Esophagus muscularis mucosa (tissue), 4 donors: ENCODE measurements at places on chromosomes 4 and X.

DNA sequence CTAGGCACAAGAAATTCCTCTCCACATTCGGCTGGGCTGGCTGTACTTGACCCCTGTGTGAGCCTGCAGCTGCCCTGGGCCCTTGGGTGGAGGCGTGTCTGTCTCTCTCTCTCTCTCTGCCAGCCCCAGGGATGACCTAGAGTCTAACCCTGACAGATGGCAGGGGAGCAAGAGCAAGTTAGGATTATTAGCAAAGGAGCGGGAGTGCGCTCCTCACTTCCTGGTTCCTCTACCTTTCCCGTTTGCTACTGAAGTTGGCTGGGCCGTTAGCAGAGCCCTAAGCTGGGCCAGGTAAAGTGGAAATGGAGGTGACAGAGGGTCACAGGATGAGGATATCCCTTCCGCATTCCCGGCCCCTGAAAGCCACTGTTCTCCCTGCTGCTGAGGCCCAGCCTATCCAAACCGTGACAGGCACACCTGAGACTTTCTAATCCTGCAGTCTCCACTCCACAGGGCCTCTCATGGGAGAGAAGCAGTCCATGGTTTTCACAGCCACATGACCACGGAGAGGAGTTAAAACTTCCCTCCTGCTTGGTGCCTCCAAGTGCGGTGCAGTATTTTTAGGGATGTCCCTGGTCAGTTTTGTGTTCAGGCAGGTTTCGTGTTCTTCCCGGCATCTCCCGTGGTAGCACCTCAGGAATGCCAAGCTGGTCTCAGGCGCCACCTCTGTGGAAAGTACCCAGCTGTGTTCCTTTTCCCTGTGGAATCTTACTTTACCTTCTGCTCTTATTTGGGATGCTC is 79.3 kb downstream of the CLDN22 start:
- no peak for DNase-seq

- DNase-seq, result no peak
These were observed 32.1 kb downstream of the TMEM131L start for GRCh38 chr4:153497988-153498967.

GRCh38 chr4:2478229-2478628 is 9.3 kb downstream of the RNF4 start:
- DNase-seq, result no peak

DNA sequence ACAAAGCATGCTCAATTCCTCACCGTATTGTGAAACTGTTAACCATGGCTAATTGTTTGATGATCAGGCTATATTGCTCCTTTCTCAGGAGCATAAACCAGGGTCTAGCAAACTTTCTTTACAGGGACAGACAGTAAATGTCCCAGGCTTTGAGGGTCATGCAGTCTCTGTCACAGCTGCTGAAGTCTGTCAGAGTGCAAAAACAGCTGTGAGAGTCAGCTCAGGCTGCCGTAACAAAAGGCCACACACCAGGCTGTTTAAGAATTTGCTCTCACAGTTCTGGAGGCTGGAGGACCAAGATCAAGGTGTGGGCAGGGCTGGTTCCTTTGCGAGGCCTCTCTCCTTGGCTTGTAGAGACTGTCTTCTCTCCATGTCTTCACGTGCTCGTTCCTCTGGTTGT is 75.6 kb downstream of the GPR143 start:
- no peak for DNase-seq
